ENCODE measurements at places on chromosomes 16 and 17. TPM values are rescaled to one million over a fixed set of nuclear protein-coding genes. Genes with fewer than 3 reads are reported as not detected.

DNA sequence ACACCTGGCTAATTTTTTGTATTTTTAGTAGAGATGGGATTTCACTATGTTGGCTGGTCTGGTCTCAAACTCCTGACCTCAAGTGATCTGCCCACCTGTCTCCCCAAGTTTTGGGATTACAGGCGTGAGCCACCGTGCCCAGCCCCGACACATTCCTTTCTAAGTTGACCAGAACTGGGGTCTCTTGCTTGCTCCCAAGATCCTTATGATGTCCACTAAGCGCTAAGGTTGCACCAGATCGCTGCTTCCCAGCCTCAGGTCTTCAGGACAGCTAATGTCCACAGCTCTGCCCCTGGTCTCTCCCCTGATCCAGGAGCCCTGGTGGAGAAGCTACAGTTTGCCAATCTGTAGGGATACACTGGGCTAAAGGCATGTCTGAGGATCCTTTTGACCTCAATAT is 29.5 kb downstream of the NSMCE1 start:
- DNase-seq: no peak

DNA sequence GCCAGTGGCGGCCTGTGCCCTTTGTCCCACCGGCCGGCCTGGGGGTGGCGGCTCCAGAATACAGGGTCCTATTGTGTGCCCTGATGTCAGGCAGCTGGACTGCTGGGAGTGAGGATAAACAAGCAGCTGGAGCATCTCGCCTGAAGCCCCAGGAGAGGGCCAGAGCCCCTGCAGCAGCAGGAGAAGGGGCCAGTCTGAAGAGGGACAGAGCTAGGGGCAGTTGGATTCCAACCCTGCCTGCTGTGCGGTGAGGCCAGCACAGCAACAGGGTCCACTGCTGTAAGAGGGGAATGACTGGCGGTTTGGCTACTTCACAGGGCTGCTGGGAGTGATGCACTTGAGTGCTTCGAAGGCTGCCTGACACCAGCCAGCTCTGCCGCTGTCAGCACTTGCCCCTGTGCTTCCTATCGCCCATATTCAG is 25.0 kb downstream of the RAB11FIP4 start:
- peak; percentile 31 for DNase-seq

DNA sequence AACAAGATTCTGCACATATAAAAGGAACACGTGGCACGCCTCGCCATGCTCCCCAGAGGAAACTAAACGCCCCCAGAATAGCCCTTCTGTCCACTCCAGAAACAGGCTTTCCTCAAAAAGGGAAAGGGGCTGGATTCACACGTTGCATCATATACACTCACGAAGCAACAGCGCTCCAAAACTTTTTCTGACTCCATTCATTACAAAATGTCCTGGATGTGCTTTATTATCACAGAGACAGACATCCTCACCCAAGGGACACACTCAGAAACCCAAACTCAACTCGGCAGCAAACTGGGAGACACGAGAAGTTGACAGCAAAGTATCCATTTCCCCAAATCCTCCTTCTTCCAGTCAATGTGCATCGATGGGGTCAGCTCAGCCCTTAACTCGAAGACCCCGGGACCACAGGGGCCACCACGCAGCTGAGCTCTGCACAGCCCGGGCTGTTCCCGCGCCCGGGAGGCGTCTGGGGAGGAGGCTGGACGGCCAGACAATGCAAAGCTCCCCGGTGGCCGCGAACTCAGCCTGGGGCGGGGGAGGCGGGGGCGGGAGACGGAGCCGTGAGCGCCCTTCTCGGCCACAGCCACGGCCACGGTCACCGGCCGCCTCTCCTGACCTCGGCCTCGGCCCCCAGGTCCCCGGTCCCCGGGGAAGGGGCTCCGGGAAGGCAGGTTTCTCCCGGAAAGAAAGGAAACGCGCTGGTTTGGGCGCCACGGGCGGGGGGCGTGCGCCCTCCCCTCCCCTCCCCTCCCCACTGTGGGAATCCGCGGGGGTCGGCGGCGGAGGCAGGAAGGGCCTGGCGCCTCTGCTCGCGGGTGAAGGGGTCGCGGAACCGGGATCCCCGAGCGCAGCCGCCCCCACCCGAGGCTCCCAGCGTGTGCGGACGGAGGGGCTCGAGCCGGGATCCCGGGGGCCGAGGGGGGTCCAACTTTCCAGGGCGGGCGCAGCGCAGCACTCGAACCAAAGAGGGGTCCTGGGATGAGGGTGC is 1.2 kb downstream of the NXN start:
- DNase-seq: no peak

DNA sequence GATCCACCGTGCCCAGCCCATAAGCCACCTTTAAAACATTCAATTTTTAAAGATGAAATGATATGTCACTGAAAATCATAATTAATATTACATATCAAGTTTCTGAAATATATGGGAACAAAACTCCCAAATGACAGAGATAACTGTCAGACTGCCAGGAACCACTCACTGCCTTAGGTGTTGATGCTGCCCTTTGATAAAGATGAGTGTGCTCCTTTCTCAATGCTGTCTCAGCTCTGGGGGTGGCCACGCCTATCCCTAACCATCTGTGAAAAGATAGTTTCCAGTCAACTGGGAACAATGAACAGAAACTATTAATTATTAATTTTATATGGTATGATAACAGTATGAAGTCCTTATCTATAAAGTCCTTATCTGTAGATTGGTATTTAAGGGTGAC is 177.7 kb downstream of the MYO1D start:
- DNase-seq: no peak

DNA sequence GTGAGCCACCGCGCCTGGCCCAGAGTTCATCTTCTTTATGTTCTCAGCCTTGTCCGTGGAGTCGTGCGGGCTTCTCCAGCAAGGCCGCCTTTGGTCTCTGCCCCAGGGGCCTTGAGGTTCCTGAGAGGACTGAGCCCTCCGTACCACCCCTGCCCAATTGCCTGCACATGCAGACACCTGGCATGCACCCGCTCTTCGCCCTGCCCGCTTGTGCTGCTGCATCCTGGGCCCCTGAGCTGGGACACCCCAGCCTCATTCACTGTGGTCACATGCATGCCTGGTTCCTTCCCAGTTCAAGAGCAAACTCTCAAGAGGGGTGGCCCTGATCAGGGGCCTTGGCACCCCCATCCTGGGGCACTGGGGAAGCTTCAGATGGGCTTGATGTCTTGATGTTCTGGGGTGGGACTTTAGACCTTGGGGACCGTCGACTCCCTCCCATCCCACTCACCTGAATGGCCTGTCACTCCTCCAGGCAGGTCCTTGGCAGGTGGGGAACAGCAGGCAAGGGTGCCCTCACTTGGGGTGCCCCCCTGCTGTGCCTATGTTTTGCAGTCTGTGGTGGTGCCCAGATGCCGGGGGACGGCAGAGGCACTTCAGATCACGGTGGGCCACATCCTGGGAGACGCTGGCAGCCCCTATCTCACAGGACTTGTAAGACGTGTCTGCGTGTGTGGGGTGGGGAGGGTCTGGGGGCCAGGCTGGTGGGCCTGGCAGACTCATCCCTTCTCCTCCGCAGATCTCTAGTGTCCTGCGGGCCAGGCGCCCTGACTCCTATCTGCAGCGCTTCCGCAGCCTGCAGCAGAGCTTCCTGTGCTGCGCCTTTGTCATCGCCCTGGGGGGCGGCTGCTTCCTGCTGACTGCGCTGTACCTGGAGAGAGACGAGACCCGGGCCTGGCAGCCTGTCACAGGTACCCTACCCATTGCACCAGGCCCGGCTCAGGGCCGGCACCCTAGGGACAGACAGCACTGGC is 12.7 kb upstream of the SPNS2 start:
- DNase-seq: no peak

PRR11 gene
- total RNA-seq: 32.7 TPM

- DNase-seq: no peak
Measured at GRCh38 chr16:63239065-63239570, 1202.9 kb upstream of the CDH8 start.

TNFRSF13B gene
- total RNA-seq: not detected

DNA sequence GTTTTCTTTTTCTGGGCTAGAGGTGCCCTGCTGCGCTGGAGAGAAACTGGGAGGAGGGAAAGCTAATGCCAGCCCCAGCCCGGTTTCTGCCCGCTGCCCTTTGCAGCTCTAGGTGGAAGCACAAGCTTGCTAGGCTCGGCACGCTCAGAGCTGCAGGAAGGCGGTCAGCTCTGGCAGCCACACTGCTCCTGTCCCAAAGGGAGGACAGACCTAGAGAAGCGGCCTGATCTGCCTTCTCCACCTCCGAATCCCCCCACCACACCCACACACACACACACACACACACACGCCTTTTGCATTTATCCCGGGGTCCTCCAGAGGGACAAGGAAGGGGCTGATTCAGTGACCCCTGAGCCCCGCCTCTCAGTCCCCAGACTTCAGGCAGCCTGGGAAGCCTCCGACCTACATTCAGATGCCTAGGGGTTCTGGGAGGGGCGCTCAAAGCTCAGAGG is 418.1 kb downstream of the SOX9 start:
- no peak for DNase-seq

ACSM2A gene
- total RNA-seq: not detected

DNA sequence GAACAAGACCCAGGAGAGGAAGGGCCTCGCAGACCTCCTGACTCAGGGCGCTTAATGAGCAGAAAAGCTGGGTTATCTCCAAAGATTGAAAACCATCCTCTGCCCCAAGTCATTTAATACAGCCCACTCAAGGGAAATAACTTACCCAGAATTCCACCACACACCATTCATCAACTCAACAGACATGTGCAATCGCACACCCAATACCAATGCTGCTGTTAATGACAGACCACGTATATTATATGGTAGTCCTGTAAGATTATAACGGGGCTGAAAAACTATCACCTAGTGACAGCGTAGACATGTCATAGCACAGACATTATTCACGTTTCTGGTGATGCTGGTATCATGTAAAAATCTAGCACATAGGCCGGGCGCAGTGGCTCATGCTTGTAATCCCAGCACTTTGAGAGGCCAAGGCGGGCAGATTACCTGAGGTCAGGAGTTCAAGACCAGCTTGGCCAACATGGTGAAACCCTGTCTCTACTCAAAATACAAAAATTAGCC is 52.5 kb upstream of the HELZ start:
- DNase-seq: no peak

REXO5 gene
- 12.5 TPM for total RNA-seq

GRCh38 chr16:83068686-83069085 is 441.9 kb downstream of the CDH13 start:
- DNase-seq: peak; percentile 76

TMEM97 gene
- total RNA-seq: 23.1 TPM

DNA sequence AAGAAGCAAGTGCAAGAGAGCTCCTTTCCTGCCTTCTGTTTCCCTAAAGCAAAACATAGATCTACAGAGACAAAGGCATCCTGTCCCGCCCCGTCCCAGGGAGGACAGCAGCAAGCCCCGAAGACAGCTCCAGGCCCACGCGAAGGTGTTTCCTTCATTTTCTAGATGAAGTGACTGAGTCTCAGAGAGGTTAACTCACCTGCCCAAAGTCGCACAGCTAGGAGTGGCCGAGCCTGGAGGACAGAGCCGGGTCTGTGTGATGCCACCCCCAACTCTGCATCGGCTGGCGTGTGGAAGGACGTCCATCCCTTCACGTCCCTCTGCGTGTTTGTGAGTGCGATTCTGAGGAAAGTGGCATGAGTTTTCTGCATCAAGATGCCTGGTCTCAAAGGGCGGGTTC is 187.2 kb upstream of the CHMP6 start:
- no peak for DNase-seq

DNA sequence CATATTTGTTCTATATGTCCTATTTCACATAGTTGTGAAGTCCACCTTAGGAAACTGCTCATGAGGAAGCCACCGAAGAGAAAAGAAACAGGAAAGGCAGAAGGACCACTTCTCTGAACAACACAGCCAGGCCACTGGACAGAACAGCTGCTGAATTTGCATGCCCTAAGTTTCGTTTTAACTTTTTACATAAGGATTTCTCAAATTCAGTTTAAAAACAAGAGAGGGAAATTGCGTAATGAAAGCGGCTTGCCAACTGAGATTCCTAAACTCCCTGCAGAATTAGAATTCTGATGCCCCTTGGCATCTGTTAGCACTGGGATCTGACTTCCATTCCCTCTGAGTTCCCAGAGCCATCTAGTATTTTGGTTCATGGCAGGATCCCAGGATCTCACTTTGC is 5.0 kb upstream of the CCL8 start:
- peak; percentile 67 for DNase-seq

DNA sequence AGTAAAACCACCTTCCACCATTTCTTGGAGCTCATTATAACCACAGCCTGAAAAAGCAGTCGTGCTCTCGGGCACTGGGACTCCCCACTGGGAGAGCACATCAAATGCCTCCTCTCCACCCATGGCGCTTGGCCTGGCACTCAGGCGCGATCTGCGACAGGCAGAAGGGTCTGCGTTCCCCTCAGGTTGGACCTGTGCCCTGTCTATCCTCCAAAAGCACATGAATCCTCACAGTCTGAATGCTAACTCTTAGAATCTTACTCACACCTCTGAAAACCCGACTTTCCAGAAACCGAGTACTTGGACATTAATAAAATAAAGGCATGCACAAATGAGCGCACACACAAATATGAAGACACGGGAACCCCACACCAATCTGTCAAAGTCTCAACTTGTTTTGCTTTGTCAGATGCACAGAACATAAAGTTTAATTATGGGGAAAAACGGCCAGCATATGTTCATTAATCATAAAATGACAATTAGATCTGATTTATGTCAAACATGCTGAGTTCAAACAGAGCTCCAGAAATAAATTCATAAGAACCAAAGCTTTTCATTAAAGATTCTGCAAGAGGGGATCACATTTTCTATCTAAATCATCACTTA is 20.5 kb upstream of the FAAP100 start:
- no peak for DNase-seq

DNA sequence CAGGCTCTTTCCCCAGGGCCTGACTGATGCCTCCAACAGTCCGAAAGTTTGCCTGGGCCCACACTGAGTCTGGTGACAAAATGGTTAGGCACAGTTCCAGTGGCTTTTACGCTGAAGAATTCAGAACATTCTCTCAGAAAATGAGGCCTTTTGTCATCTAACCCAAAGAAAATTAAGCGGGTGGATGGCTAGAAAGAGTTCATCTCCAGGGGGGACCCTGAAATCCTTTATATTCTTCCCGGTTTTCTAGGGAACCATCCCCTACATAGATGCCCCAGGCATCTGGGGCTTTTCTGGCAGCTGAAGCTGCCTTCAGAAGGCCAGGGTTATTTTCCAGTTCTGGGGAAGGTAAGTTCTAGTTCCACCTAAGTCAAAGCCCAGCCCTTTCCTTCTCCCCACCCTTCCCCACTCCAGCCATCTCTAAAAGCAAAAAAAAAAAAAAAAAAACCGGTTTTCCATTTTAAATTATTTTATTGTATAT is 2.2 kb downstream of the RASD1 start:
- DNase-seq: no peak

GRCh38 chr16:84538222-84538840 is 33.9 kb upstream of the MEAK7 start:
- no peak for DNase-seq

Data from RPMI7951 (cell line).